ENCODE measurements at places on chromosomes 2 and 18. TPM values are rescaled to one million over a fixed set of nuclear protein-coding genes. Genes with fewer than 3 reads are reported as not detected.

LOXL3 gene
- 2.3 TPM for total RNA-seq

MOCOS gene
- total RNA-seq = 12.6 TPM

SLC9A2 gene
- total RNA-seq = not detected

DNA sequence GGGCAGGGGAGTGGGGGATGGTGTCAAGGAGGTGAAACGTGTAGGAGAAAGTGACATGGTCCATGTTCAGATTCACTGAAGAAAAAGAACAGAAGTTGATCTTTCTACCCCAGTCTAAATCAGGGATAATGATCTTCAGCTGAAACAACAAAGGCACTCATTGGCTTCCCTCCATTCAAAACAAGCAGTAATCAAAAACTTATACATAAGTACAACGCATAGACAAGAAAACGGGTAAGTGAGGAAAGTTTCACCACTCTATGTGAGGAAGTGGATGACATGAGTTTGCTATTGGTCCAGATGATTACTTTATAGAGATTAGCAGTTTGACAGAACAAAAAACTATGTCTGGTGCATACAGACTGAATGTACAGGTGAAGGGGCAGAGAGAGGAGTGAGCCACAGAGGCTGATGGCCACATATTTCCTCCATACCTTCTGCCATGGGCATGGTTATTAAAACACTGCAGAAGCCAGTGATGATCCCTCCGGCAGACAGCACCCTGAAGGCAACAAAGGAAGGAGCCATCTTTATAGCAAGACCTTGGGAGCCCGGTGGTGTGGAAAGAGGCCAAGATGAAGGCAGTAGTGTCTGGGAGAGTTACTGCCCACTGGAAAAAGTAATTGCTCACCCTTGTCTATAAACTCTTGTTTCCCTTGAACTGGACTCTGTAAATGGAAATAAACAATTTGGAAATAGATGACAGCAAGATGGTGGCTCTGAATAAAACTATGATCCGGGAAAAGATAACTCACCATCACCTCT lies 57.7 kb downstream of the SLC25A12 start:
- no peaks in the 10 kb centered on the region for H3K36me3 ChIP-seq
- no peak overlapping the region for H3K4me3 ChIP-seq
- DNase-seq = no peak
- H3K27me3 ChIP-seq = no peaks in the 10 kb centered on the region
- H3K27ac ChIP-seq = no peak overlapping the region

GRCh38 chr2:22788749-22789327 lies 596.1 kb upstream of the KLHL29 start:
- no peaks in the 10 kb centered on the region for H3K4me1 ChIP-seq
- H3K27ac ChIP-seq = no peak overlapping the region
- H3K4me3 ChIP-seq = no peak overlapping the region

GRCh38 chr2:225122583-225123486 lies 80.6 kb upstream of the DOCK10 start:
- no peaks in the 10 kb centered on the region for H3K27me3 ChIP-seq
- no peaks in the 10 kb centered on the region for H3K4me1 ChIP-seq
- no peak overlapping the region for H3K27ac ChIP-seq
- no peak overlapping the region for H3K4me3 ChIP-seq

- H3K27ac ChIP-seq = no peak overlapping the region
- no peaks in the 10 kb centered on the region for H3K27me3 ChIP-seq
- no peaks in the 10 kb centered on the region for H3K36me3 ChIP-seq
- H3K4me3 ChIP-seq = no peak overlapping the region
- H3K4me1 ChIP-seq = no peaks in the 10 kb centered on the region
Measured at GRCh38 chr2:148622366-148622765, 22.2 kb upstream of the EPC2 start.
